Activated CD4-positive, alpha-beta T cell treated with anti-CD3 and anti-CD28 coated beads, Interleukin-2, amount 10 ng/mL, durations not matched to agents 7 days and 5 days (primary cell): ENCODE measurements at places on chromosomes 3 and 15.
A peak's percentile ranks its signal among the peaks of the same experiment; 100 is the strongest.

GRCh38 chr15:39128746-39129145 is 452.1 kb upstream of the THBS1 start:
- peaks cover 11% of the 10 kb centered on the region for H3K4me1 ChIP-seq
- H3K27ac ChIP-seq: no peak overlapping the region
- H3K4me3 ChIP-seq: no peak overlapping the region
- DNase-seq: no peak
- H3K27me3 ChIP-seq: peaks cover 10% of the 10 kb centered on the region

DNA sequence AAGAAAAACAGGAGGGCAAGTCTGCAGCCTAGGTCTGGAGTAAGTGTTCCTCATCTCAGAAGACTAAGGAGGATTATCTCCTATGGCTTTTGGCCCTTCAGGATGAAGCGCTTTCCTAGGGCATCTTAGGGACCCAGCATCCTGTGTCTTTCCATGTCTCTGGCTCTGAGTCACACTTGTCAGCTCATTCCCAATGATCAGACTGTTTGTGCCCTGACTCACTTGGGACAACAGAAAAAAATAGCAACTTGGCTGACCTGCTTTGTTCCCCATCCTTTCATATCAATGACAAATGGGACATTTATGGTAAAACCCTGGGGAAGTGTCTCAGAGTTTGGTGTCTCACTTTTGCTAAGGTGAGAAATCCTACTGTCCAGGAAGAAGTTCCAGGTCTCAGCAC is 76.2 kb upstream of the OXTR start:
- H3K4me3 ChIP-seq: no peak overlapping the region
- H3K27me3 ChIP-seq: no peaks in the 10 kb centered on the region
- H3K27ac ChIP-seq: no peak overlapping the region
- H3K36me3 ChIP-seq: no peaks in the 10 kb centered on the region
- DNase-seq: no peak
- H3K4me1 ChIP-seq: no peaks in the 10 kb centered on the region

- H3K4me3 ChIP-seq: no peak overlapping the region
- H3K27me3 ChIP-seq: no peaks in the 10 kb centered on the region
- DNase-seq: no peak
- no peaks in the 10 kb centered on the region for H3K36me3 ChIP-seq
- no peak overlapping the region for H3K27ac ChIP-seq
These were observed 61.3 kb upstream of the PSMD6 start for GRCh38 chr3:64084640-64085039.

DNA sequence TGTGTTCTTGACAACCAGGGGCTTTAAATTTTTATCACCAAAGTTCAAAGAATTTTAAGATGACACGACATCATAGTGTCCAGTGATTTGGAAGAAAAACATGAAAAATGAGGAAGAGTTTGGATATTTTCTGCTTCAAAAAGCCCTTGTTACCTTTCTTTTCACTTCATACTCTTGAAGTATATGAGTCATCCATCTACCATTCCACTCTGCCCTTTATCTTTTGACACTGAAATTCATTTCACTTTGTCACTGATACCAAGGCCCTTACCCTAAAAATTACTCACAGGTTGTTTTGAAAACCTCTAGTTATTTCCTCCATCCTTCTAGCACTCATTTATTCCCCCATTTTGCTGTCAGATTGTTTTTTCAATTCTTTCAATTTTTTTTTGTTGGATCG is 42.7 kb downstream of the OR5H15 start:
- peaks cover 4% of the 10 kb centered on the region for H3K27me3 ChIP-seq
- H3K4me1 ChIP-seq: no peaks in the 10 kb centered on the region
- no peak overlapping the region for H3K27ac ChIP-seq
- no peak for DNase-seq
- no peak overlapping the region for H3K4me3 ChIP-seq

DNA sequence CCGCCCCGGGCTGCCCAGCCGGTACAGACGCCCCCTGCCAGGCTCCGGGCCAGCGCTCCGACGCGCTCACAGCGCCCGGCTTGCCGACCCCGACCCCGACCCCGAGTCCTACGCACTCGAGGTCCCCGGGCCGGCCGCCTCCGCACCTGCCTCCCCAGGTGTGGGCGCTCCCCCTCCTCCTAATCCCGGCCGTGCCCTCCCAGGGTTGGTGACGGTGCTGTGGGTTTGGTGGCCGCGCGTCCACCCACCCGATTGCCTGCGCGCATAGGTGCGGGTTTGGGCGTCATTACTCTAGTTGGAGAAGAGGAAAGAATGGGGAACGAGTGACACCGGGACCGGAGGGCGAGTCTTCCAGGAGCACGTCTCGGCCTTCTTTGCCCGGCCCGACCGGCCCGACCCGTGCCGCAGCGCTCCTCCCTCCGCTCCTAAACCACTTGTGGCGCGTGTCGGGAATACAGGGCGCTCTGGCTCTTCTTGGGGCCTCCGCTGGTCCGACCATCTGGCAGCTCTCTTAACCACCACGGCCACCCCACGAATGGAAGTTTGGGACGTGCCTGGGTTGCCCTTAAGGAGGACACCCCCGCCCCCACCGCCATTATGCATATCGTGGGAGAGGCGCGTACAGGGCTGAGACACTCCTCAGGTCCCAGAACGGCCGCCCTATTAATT is 810 bp upstream of the THRB start:
- no peaks in the 10 kb centered on the region for H3K36me3 ChIP-seq
- no peak overlapping the region for H3K27ac ChIP-seq
- H3K4me3 ChIP-seq: peak overlapping the region; percentile 27
- H3K27me3 ChIP-seq: peaks cover 53% of the 10 kb centered on the region
- DNase-seq: no peak

DNA sequence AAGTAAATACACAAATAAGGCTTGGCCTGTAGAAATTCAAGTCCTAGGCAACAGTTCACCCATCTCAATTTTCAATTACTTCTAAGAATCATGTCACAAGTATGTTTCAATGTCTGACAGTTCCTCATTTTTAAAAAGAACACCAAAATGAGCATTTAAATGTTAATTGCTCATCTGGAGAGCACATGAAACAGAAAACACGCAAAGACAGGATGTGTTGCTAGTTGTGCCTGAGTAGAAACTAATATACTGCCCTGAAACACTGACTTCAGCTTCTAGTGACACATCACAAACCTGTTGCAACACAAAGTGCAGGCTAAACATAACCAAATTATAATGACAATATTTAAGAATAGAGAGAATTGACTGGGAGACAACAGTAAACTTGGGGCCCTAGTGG is 167.3 kb upstream of the THBS1 start:
- H3K36me3 ChIP-seq: no peaks in the 10 kb centered on the region
- DNase-seq: no peak
- no peak overlapping the region for H3K4me3 ChIP-seq
- H3K4me1 ChIP-seq: peaks cover 15% of the 10 kb centered on the region
- H3K27ac ChIP-seq: no peak overlapping the region
- peaks cover 41% of the 10 kb centered on the region for H3K27me3 ChIP-seq

- H3K27me3 ChIP-seq: no peaks in the 10 kb centered on the region
- peak overlapping the region; percentile 69 for H3K4me3 ChIP-seq
- DNase-seq: peak; percentile 69
- peaks cover 32% of the 10 kb centered on the region for H3K4me1 ChIP-seq
These were observed 365.5 kb downstream of the SHQ1 start for GRCh38 chr3:72482589-72483321.

DNA sequence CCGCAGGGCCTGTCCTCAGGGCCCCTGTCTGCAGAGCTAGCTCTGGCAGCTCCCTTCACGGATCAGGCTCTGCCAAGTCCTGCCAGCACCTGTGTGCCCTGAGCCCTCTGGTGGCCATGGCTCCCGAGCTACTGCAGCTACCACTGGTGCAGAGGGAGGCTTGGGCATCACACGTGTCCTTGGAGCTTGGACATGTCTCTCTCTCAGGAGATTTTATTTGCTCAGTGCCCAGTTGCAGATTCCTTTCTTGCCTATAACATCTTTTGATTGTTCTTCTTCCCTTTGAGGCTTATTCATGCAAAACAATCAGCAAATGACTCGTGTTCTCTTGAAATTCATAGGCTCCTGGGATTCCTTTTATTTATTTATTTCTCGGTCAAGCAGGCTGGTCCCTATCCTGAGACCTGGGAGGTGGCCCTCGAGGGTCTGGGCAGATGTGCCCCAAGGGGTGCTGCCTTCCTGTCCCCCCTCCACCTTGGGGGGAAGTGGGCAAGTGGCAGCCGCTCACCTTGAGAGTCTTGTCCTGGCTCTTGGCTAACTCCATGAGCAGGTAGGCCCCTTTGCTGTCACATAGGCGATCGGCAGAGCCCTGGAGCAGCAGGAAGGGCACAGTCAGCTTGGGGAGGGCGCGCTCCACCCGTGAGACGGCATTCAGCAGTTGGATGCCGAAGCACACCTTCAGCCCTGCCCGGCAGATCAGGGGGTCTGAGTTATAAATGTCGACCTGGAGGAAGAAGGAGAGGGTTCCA is 21.9 kb downstream of the ABTB1 start:
- no peak overlapping the region for H3K4me3 ChIP-seq
- DNase-seq: peak; percentile 68
- no peak overlapping the region for H3K27ac ChIP-seq
- peaks cover 5% of the 10 kb centered on the region for H3K4me1 ChIP-seq
- no peaks in the 10 kb centered on the region for H3K36me3 ChIP-seq
- H3K27me3 ChIP-seq: peaks cover 1% of the 10 kb centered on the region

DNA sequence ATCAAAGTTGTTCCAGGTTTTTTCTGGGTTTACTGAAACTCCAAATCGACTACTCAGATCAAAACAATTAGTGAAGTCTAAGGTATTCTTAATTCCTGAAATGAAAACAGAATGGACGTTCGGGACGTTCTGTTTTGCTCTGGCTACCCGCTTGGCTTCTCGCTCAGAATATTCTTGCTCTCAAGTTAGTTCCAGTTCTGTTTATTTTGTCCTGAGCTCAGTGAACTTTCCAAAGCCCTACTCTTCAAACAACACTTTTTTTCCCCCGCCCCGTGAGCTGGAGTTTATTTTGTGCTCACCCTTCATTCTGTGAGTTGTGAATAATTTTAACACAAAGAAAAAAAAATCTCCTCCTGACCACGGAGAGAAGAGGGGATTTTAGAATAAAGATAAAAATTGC is 72.6 kb downstream of the SAMMSON start:
- H3K36me3 ChIP-seq: no peaks in the 10 kb centered on the region
- DNase-seq: no peak
- H3K4me3 ChIP-seq: no peak overlapping the region
- no peak overlapping the region for H3K27ac ChIP-seq
- peaks cover 19% of the 10 kb centered on the region for H3K27me3 ChIP-seq

GRCh38 chr3:13408890-13409289 is 11.2 kb downstream of the NUP210 start:
- peaks cover 46% of the 10 kb centered on the region for H3K36me3 ChIP-seq
